T-helper 1 cell treated with Interleukin-12 subunit alpha and Interleukin-12 subunit beta and Interleukin-4 antibody, amounts not matched to agents 30 ng/mL and 1 ng/mL, for 36 hours (primary cell): ENCODE measurements at places on chromosomes 13 and 19. TPM values are rescaled to one million over a fixed set of nuclear protein-coding genes. Genes with fewer than 3 reads are reported as not detected.

FXYD3 gene
- total RNA-seq, result not detected in 2 replicates

ZNF468 gene
- total RNA-seq, result 18.5 and 20.5 TPM in 2 replicates

TCF3 gene
- total RNA-seq, result 73.7 and 73.8 TPM in 2 replicates

NR2F6 gene
- 6.4 and 6.5 TPM in 2 replicates for total RNA-seq

ACP5 gene
- 29.0 and 29.6 TPM in 2 replicates for total RNA-seq

CGB3 gene
- not detected in 2 replicates for total RNA-seq

VSIG10L gene
- 1.0 and 1.2 TPM in 2 replicates for total RNA-seq

ZNF430 gene
- 23.6 and 26.2 TPM in 2 replicates for total RNA-seq

ZNF723 gene
- not detected in 2 replicates for total RNA-seq

TLE2 gene
- 0.61 and 0.76 TPM in 2 replicates for total RNA-seq

RASL11A gene
- total RNA-seq, result 2.6 and 3.0 TPM in 2 replicates

ATP7B gene
- 0.34 and 1.0 TPM in 2 replicates for total RNA-seq

NXNL1 gene
- total RNA-seq, result not detected in 2 replicates

ZFR2 gene
- total RNA-seq, result 0.25 and 0.32 TPM in 2 replicates

GFY gene
- total RNA-seq, result not detected in 2 replicates

DCAF15 gene
- total RNA-seq, result 69.3 and 76.4 TPM in 2 replicates

NOVA2 gene
- total RNA-seq, result 0.10 and 0.51 TPM in 2 replicates

ARRDC5 gene
- 2.1 TPM in 2 replicates for total RNA-seq

KCNK6 gene
- 21.6 and 22.1 TPM in 2 replicates for total RNA-seq

ZNF835 gene
- total RNA-seq, result 0.10 and 0.20 TPM in 2 replicates
